Stimulated activated CD4-positive, alpha-beta T cell treated with anti-CD3 and anti-CD28 coated beads, TNF-alpha, amount 100 ng/mL, for 1 hour (primary cell): ENCODE measurements at places on chromosomes 4 and X.

- DNase-seq, result peak; percentile 14
These were observed 507.9 kb downstream of the MID1IP1 start for GRCh38 chrX:39309018-39309635.

- no peak for DNase-seq
These were observed 160.5 kb downstream of the TBX22 start for GRCh38 chrX:80174925-80175574.

GRCh38 chrX:78333521-78333920 is 6.1 kb upstream of the CYSLTR1 start:
- no peak for DNase-seq

GRCh38 chrX:33969105-33969504 is 163.0 kb downstream of the FAM47A start:
- DNase-seq, result no peak

GRCh38 chrX:20857746-20858145 is 516.5 kb upstream of the CNKSR2 start:
- no peak for DNase-seq

GRCh38 chr4:7811536-7812191 is 128.0 kb downstream of the AFAP1 start:
- no peak for DNase-seq

GRCh38 chr4:105246712-105247111 is 100.0 kb downstream of the TET2 start:
- no peak for DNase-seq

DNA sequence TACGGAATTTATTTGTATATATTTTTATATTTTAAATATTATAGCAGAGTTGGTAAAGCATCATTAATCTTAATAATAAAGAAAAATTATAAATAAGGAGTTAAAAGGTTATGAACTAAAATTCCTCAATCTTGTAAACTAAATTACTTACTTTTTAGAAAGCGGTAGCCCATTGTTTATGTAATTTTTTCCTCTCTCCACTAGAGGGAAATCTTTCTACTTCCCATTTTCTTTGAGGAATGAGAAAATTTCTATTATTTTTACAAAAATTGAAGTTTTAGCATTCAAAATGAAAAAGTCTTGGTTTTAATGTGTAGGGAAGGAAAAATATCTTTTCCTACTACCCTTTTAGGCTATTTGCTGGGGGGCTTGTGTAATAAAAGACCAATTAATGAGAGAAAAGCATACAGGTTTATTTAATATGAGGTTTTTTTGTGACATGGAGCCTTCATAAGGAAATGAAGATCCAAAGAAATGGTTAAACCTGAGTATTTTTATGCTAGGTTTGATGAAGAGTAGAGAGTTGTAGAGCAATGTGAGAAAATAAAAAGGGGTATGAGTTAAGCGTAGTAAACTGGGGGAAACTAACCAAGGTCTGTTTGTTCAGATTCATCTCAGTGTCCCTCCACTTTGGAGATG is 68.7 kb upstream of the ADAD1 start:
- DNase-seq, result no peak

- no peak for DNase-seq
These were observed 65.8 kb downstream of the TEC start for GRCh38 chr4:48203819-48204218.
